ENCODE measurements at places on chromosomes 2 and 18.

DNA sequence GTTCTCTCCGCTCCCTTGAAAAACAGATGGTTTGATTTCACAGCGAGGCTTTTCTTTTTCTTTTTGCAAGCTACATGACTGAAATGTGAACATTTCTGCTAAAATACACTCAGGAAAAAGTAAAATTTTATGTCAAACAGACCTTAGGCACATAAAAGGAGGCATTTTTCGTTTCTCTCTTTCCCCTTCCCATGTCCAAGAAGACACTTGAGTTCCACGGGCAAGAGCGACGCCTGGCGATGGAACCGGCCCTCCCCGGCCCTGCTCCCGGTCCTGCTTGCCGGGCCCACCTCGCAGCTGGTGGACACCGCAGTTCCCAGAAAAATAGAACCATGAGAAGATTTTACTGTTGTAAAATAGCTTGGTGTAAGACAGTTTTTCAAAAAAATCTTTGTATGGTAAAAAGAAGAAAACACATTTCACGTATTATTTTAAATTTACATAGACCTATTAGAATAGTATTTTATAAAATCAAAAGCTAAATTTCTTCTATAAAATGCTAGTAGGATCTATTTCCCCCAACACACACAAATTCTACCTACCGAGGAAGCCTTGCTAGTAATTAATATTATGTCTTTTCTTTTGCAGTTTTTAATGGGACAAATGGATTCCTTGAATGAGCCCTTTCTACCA is 2.3 kb upstream of the ALKAL2 start:
- peak; percentile 87 for DNase-seq

- DNase-seq: no peak
Observed at GRCh38 chr18:22493940-22494339, 76.2 kb upstream of the CTAGE1 start.

GRCh38 chr2:190435031-190435670 is 27.0 kb downstream of the MFSD6 start:
- no peak for DNase-seq

DNA sequence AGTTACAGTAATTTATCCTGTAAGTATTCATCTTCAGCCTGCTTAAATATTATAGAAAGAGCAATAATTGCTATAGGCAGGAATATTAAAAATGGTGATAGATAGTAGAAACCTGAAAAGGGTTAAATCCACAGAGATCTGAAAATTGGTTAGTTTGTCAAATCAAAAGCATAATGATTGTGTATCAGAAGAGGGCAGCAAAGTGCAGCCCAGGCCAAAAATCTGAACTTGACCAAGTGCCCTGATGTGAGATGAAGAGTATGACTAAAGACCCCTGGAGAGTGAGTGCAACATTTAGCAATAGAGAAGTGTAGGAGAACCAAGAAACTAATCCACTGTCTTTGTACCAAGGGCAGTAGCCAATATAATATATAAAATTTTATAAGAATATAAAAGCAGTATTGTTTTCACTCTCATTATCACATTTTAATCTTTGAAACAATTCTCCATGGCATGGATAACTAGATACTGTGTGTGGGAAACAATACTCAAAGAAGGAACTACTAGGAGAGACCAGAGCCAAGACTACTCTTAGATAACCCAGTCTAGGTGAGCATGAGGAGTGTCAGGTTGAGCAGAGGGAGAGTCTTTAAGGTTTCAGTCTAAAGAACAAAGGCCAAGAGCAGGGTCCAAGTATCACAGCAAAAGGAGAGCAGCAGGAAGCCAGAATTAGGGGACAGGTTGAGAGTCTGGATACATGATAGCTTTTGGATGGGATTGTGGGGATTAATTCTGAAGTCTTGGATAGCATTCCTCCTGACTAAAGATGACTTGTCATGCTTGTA is 148.7 kb downstream of the CALCRL start:
- no peak for DNase-seq

- DNase-seq: no peak
Observed at GRCh38 chr2:233418761-233419546, 64.7 kb downstream of the DGKD start.

DNA sequence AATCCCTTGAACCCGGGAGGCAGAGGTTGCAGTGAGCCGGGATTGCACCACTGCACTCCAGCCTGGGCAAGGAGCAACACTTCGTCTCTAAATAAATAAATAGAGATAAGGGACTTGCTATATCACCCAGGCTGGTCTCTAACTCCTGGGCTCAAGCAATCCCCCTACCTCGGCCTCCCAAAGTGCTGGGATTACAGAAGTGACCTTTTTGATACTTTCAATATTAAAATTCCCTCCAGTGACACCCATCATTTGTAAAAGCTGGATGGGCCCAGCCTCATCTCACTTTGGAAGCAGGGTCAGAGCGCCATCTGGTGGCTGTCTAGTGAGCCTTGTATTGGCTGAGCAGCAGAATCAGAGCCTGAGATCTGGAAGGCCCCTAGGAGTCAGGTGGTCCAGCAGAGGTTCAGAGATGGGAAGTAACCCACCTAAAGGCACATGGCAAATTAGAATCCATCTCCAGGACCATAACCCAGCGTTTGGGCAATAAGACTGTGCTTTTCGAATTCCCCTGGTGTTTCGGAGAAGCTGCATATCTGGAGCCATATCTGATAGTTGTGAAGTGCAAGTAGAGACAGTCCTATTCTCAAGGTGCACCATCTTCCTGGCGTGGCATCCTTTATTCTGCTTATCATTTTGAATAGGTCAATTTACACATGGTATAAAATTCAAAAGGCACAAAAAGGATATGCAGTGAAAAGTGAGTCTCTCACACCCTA is 18.3 kb upstream of the SLC35F6 start:
- peak; percentile 85 for DNase-seq
